ENCODE measurements at places on chromosomes 4 and X.

GRCh38 chrX:146615628-146616348 is 193.8 kb upstream of the CXorf51B start:
- no peak for DNase-seq

DNA sequence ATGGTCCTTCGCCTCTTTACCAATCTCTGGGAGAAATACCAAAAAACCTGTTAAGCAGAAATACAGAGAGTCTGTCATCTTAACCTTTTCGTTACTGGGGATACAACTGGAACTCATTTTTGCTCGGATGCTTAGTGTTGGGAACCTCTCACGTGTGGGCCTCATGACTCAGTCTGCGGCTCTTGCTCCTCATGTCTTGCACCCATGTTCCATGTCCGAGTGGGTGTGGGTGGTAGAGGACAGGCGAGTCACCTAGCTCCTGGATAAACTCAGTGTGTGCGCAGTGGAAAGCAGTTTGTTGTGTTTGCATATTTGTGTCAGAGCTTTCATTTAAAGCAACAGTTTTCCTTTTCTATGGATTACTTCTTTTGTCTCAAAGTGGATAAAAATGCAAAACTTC is 70.6 kb downstream of the TNIP2 start:
- peak; percentile 18 for DNase-seq

DNA sequence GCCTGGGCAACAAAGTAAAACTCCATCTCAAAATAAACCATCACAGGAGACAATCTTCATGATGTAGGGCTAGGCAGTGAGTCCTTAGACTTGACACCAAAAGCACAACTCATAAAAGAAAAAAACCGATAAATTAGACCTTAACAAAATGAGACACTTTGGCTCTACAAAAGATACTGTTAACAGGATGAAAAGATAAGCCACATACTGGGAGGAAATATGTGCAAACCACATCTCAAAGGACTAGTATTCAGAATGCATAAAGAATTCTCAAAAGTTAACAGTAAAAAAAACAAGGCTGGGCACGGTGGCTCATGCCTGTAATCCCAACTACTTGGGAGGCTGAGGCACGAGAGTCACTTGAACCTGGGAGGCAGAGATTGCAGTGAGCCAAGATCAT is 13.2 kb downstream of the EFHC2 start:
- DNase-seq, result no peak

GRCh38 chr4:47668810-47669408 is 169.0 kb downstream of the CORIN start:
- DNase-seq, result peak; percentile 62

GRCh38 chrX:8688776-8689175 is 43.2 kb downstream of the ANOS1 start:
- DNase-seq, result no peak

DNA sequence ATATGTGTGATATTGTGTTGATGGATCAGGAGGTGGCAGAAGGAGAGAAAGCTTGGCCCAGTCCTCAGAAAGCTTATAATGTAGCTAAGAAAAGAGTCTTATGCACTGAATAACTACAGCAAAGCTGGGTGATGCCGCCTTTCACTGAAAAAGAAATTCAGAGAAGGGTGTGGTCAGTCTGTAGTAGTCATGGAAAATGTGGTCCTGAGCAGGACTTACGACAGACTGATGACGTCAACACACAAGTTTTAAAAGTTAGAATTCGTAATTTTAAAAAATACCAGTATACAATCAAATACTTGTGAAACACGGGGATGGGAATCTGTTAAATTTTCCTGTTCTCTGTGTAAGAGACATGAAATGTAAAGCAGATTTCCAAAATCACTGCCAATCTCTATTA is 87.0 kb upstream of the RAPGEF2 start:
- peak; percentile 23 for DNase-seq
